ENCODE measurements at places on chromosomes 2 and 18. TPM values are rescaled to one million over a fixed set of nuclear protein-coding genes. Genes with fewer than 3 reads are reported as not detected.
A peak's percentile ranks its signal among the peaks of the same experiment; 100 is the strongest.

DNA sequence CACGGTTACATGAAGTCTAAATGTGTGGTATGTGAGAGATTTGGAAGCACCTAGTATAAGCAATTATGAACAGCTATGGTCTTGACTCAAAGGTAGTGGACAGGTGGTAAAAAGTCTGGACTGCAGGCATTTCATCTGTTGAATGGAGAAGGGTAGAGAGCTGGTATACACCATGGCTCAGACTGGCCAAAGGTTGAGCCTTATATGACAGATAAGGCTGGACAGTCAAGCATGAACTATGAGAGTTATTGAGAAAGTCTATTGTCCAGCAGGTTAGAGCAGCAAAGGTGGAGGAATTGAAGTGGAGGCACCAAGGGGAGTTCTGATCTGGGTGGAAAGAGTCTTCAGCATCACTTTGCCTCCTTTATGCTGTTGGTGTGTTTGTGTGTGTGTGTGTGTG, 346.7 kb upstream of the SLC14A2 start:
- no peak for DNase-seq

DNA sequence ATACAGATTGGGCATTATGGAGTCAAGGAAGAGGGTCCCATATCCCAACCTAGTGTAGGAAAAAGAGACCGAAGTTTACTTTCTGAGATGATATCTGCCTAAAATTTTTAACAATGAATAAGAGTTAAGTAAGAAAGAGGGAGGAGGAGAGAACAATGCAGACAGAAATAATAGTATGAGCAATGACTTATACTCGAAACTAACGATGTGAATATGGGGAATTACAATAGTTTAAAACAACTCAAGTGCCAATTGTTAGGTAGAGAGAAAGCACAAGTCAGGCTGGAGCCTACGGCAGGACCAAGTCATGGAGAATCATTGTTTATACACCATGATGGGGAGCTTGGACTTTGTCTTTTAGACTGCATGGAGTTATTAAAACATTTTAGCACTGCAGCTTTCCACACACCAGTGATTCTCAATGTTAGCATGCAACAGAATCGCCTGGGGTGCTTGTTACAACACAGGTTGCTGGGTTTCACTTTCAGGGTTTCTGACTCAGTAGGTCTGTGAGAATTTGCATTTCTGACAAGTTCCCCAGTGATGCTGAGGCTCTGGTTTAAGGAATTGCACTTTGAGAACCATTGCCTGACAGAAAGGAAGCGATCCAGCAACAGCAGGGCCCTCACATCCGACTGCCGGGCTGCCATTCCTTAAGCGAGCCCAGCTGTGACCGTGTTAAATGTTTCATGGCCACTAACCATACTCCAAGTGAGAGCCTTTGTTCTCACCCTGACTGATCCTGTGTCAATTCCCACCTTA, 511.2 kb downstream of the DCDC2C start:
- no peak for DNase-seq

GRCh38 chr18:61908661-61909060, 15.9 kb upstream of the RNF152 start:
- DNase-seq: no peak

GRCh38 chr2:144914622-144915318, 394.9 kb upstream of the ZEB2 start:
- no peak for DNase-seq

GRCh38 chr18:77012120-77012519, 120.5 kb downstream of the MBP start:
- no peak for DNase-seq

DNA sequence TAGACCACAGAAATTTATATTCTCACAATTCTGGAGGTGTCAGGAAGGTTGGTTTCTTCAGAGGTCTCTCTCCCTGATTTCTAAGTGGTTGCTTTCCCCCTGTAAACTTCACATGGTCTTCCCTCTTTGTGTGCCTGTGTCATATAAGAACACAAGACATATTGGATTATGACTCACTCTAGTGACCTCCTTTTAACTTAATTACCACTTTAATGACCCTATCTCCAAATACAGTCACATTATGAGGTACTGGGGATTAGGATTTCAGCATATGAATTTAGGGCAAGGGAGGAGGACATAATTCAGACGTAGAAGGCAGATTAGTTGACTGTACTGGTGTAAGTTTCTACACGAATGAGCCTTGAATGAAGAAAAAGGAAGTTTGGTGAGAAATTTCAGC, 38.2 kb upstream of the EPHA4 start:
- no peak for DNase-seq

- DNase-seq: no peak
Observed at GRCh38 chr2:149310349-149310748, 20.0 kb upstream of the LYPD6 start.

GRCh38 chr2:167342769-167343168, 454.5 kb downstream of the XIRP2 start:
- DNase-seq: no peak

- no peak for DNase-seq
Observed at GRCh38 chr2:238591732-238592131, 165.0 kb downstream of the ASB1 start.

DNA sequence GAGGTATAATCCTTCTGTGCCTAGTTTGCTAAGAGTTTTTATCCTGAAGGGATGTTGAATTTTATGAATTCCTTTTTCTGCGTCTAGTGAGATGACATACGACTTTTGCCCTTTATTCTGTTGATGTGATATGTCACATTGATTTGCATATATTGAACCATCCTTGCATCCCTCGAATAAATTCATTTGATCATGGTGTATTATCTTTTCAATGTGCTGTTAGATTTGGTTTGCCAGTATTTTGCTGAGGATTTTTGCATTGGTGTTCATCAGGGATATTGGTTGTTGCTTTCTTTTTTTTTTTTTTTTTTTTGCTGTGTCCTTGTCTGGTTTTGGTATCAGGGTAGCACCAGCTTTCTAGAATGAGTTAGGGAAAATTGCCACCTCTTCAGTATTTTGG, 9.1 kb downstream of the GCC2 start:
- DNase-seq: no peak

DNA sequence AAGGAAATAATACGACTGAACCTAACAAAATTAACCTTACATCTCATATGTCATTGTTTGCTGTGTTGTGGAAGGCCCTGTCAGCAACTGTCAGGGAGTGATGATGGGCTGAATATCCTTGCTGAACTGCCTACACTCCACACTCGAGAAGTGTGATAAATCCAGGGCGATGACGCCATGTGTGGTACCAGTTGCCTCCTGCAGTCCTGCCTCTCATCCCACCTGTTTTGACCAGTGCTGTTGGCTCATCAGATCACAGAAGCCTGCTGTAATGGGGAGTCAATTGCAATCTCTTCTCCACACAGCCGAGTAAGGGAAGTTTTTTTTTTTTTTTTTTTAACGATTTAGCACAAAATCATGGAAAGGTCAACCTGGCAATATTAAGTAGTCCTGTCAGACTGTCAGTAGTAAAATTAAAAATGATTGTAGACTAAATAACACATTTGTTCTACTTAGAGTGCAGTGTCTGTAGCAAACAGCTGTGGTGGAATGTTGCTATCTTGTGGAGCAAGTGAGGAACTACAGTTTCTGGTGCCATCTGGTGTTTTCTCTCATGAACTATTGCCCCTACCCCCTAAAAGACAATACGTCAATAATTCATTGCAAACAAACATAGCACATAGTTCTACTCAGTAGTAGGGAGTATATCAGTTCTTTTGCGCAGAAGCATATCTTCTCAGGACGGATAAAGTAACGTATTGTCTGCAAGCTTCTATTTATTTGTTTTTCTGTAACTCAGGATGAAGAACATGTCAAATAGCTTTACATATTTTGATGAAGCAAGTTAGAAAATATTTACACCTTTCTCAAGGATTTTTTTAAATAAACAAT, 347.6 kb downstream of the CTNNA2 start:
- DNase-seq: no peak

Gene TEX44
- not detected for total RNA-seq

DNA sequence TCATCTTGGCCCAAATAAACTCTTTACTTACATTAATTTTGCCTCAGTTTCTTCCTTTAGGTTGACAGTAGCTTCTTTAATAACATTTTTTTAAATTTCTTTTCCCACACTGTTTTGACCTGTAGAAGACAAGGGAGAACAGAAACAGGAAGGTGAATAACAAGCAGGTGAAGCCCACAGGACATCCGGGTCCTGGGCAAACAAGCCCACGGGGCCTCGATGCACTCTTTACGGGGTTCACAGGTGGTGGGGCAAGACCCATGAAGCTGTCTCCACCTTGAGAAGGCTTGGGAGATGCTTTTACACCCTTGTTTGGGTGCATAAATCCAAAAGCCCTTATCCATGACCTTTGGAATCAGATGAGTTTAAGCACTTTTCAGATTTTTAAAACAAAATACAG, 301.0 kb upstream of the MGAT5 start:
- DNase-seq: peak; percentile 64

- DNase-seq: no peak
Observed at GRCh38 chr2:27362678-27363420, 6.3 kb upstream of the GTF3C2 start.

Gene ILKAP
- 102 TPM for total RNA-seq

DNA sequence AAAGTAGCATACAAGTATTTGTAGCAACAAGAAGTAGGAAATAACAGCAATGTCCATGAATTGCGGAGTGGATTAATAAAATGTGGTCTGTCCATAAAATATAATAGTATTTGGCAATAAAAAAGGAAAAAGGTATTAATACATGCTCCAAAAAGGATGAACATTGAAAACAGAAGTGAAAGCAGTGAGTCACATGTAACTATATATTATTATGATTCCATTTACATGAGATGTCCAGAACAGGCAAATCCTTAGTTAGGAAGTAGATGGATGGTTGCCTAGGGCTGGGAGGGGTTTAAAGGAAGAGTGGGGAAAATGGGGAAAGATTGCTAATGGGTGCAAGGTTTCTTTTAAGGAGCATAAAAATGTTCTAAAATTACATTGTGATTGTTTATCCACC, 44.5 kb downstream of the CCDC74A start:
- DNase-seq: no peak

DNA sequence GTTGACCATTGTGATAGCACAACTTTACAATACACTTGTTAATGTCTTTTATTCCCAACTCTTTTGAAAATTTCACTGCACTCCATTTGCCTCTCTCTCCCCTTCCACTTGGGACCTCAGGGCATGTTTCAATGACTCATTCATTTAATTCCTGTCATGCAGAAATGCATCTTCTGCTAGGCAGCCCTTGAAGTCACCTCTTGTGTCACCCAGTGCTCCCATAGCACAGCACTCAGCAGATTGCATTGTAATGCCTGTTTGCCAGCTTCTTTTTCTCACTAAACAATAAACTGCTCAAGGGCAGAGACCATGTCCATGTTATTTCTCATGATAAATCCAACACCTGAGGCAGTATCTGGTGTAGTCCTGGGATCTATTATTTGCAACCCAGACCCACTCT, 85.9 kb upstream of the ACSL3 start:
- DNase-seq: no peak

GRCh38 chr2:12807907-12808810, 91.4 kb downstream of the TRIB2 start:
- no peak for DNase-seq

DNA sequence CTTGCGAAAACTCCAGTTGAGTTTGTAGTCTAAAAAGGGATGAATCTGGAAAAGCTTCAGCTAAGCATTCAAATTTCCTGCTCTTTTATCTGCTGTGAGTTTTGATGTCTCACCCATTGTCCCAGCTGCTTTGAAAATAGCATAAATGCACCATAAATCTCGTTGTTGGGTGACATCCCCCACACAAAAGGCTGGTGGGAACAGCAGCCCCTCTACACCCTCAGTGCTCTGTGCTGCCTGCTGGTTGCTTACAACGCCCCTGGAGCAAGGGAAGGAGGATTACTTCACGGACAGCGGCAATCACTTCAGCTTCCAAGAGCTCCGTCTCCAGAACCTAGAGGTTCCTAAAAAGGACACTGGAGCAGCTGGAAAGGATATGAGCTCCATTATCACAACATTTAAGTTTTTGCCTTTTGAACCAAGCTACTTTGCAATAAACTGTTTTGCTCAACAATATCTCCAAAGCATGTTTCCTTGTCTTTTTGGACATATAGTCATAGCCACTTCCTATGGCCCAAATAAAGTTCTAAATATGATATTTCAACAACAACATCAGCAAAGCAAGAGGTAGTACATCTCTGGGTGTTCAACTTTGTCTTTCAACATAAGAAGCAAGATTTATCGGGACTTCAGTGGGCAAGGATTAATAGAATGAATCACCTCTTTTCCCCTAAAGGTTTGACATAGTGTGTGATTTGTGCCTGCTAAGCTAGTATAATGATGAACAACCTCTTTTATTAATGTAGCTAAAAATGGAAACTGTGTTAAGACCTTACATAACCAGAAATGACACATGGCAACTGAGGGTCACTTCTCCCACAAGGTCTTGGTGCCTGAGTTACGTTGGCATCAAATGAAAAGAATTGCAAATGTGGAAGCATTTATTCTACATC, 413.5 kb downstream of the TXNL1 start:
- no peak for DNase-seq

- no peak for DNase-seq
Observed at GRCh38 chr2:160332318-160332717, 132.2 kb upstream of the ITGB6 start.

DNA sequence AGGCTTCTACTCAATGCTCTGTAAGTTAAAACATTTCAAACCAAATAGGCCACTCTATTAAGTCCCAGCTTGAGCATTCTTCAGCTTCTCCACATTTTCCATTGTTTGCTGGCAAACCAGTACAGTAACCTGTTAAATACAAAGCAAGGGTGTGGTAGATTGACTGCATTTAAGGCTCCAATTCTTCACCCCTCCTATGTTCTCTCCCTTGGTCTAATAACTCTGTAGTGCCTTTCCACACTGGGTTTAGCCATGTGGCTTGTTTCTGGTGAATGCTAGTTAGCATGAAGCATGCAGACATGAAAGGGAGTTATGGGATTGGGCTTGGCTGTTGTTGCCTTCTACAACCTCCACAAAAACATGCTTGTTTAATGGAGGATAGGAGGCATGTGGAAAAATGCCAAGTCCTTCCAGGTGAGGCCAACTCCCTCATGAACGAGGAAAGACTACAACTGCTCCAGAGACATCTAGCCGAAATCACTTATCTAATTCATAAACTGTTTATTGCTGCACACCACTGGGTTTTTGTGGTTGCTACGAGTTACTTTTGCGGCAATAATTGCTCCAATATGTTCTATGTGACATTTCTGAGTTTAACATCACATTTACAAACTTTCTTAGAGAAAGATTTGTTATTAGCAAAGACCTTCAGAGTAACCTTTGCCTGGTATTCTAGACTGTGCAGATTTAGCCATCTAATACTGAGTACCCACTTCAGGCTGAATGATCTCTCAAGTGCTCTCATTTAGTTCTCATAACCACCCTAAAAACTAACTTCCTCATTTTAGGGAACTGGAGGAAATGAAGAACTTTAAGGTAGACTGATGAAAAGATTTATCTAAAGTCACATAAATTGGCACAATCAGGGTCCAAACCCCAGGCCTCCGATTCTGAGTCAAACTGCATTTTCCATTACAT, 104.0 kb downstream of the SMAD2 start:
- peak; percentile 5 for DNase-seq

GRCh38 chr18:36314754-36315153, 17.2 kb downstream of the FHOD3 start:
- no peak for DNase-seq

Gene SULT1C4
- total RNA-seq: not detected

GRCh38 chr18:9108911-9109310, 6.4 kb downstream of the NDUFV2 start:
- no peak for DNase-seq
